Thoracic aorta (tissue), 2 donors: ENCODE measurements at places on chromosomes 4 and X. TPM values are rescaled to one million over a fixed set of nuclear protein-coding genes. Genes with fewer than 3 reads are reported as not detected.

GRCh38 chr4:185086053-185086452, 57.0 kb upstream of the SLC25A4 start:
- H3K27me3 ChIP-seq: no peaks in the 10 kb centered on the region
- no peak overlapping the region for H3K4me3 ChIP-seq
- H3K4me1 ChIP-seq: no peaks in the 10 kb centered on the region
- H3K27ac ChIP-seq: no peak overlapping the region

DNA sequence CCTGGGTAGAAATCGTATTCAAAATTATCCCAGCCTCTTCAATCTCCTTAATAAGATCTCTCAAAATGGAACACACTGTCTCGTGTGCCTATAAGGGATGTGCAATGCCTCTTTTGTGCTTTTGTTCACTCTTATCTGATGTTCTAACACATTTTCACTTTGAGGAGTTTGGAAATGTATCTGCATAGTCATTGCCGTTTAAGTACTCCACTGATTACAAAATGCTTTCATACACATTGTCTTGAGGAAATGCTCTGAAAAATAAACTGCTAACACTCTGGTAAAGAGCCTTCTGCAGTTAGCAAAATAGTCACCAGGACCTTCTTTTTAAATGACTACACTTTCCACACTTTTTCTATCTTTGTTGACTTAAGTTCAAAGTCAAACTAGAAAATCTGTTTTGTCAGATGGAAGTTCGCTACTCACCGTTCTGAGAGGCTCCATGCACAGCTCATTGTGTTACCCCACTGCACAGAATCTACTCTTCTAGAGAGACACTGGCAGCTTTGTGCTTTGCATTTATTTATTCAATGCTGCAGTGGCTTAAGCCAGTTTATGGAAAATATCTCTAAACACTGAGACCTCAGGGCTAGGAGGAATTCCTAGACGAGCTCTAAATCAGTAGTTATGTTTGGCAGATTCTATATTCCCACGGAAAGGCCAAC, 159.0 kb downstream of the CHIC2 start:
- H3K27me3 ChIP-seq: no peaks in the 10 kb centered on the region
- no peaks in the 10 kb centered on the region for H3K36me3 ChIP-seq
- H3K27ac ChIP-seq: no peak overlapping the region
- peaks cover 4% of the 10 kb centered on the region for H3K4me1 ChIP-seq
- DNase-seq: no peak

DNA sequence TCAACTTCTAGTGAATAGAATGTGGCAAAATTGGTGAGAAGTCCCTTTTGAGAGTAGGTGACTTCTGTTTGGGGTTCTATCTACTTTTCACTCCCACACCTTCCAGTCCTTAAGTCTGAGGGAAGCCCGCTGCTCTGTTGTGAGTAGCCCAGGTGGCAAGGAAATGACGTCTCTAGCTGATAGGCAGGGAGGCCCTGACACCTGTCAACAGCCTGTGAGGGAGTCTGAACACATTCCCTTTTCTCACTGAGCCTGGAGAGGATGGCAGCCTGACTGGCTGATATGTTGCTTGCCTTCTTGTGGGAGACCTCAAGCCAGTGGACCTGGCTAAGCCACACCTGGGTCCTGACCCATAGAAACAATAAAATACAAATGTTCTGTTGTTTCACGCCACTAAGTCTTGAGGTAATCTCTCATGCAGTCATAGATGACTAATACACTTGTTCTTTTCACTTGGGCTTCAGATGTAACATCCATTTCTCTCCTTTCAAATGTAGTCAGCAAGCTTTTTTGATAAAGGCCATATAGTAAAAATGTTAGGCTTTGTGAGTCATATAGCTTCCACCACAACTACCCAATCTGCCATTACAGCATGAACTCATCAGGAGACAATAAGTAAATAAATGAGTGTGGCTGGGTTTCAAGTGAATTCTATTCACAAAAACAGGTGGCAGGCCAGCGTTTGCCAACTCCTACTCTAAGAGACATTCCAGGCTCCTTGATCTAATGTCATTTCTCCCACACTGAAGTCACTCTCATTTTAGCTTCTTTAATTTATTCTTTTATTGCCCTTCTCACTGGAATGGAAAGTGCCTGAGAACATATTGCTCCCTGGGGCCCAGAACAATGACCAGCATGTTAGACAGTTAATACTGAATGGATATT, 265.1 kb upstream of the MAD2L1 start:
- H3K4me3 ChIP-seq: no peak overlapping the region

Gene MEPE
- not detected for total RNA-seq
